Amygdala (tissue), 56 donors: ENCODE measurements at places on chromosomes 11 and 22.
A peak's percentile ranks its signal among the peaks of the same experiment; 100 is the strongest.

DNA sequence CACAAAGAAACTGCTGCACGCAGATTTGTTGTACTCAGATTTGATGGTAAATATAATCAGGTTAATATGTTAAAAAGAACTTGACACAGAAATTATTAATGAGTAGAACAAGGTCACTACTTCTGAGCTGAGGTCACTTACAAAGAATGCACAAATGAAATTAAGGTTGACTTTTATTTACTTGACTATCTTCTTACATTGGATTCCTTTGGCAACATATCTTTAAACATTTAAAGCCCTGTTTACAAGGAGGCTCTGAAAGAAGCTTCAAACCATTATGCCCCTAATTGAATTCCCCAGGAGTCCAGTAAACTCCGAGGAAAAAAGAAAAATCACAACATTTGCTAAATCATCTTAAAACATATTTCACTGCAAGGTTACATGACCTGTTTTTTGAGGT, 245.5 kb downstream of the SOX6 start:
- no peak for DNase-seq

DNA sequence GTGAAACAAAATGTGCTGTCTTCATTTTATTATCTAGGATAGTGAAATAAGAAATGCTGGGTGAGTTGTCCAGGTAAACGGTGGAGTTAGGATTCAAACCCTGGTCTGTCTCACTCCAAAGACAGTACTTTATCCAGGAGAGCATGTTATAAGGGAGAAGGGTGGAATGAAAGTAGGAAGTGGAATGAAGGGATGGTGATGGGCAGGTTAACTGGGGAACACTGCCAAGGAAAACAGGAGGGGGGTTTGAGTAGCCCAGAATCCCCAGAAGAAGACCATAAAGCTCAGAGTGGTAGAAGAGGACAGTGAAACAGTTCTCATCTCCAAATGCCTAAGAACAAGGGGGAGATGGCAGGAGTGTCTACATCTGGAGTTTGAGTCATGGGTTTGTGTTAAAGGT, 169.0 kb downstream of the BARX2 start:
- no peak for DNase-seq

- DNase-seq: no peak
Observed at GRCh38 chr22:25492841-25493734, 71.4 kb upstream of the GRK3 start.

GRCh38 chr11:62463121-62463542, 44.3 kb downstream of the SCGB1A1 start:
- DNase-seq: no peak

GRCh38 chr11:15216678-15217077, 102.0 kb downstream of the INSC start:
- DNase-seq: no peak

- no peak for DNase-seq
Observed at GRCh38 chr11:112017538-112017937, 7.7 kb upstream of the DLAT start.

DNA sequence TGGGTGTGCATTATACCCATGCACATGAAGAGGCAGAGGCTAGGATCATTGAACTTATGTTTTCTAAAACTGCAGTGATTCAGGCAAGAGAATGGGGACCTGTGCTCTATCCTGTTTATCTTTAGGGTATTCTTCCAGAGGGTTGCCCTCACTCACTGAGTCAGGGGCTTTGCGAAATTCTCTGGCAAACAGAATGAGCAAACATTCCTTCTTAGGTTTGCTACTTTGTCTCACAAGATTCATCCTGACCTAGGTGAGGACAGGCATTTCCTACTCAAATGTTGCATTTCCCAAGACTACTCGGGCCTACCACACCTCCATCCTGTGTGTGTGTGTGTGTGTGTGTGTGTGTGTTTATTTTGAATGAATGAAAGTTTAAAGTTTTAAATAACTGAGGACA, 2.7 kb upstream of the EIF3M start:
- no peak for DNase-seq

DNA sequence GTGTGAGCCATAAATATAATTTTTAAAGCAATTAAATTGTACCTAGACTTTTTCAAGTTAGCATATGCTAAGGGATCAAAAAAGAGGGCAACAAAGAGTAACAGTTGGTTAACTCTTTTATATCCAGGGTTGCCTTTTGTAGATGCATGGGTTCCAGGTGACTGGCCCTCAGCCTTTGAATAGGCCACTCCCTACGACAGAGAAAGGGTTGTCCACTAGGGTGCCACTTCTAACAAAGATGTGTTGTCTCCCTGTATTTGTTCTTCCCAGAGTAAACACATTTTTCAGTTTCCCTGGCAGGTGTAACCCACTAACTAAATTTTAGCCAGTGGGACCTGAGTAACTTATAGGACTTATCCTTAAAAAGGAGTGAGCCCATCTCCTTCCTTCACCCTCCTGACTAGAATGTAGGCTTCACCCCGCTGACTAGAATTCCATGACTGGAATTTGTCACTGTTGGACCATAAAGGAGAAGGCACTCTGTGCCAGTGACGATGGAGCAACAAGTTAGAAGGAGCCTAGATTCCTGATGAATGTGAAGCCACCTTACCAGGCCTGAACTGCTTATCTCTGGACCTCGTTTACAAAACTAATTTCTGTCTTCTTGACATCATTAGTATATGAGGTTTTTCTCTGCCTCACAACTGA, 16.6 kb downstream of the TUG1 start:
- no peak for DNase-seq

DNA sequence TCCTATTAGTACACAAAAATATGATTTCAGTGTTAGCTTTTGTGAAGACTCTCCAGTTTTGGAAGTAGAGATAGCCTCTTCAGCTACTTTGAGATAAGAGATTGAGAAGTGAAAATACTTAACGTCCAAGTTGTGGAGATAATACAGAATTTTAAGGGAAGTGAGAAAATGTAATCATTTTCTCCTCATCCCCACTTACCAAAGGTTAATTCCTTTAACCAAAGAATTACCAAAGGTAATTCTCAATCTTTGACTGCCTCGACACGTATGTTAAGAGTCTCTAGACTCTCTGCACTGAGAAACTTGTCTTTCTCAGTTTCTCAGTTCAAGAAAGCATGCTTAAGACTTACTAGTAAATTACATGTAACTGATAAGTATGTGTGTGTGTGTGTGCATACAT, 15.3 kb downstream of the C11orf54 start:
- DNase-seq: no peak

DNA sequence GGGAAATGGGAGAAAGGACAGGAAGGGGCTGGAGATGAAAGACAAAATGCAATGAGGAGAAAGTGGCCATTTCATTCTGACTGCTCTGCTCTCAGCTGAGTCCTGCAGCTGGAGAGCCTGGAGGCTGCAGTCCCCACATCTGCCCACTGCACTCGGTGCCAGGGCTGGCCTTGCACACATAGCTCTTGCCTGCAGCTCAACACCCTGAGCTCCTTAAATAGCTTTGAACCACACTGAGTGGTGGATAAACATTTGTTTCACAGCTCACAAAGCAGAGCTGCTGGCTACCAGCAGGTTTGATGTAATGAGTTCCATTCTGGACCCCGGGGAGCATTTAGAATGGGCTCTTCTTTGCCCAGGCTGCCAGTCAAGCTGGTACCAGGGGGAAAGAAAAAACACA, 426.1 kb upstream of the CADM1 start:
- DNase-seq: peak; percentile 27

GRCh38 chr11:99418927-99419720, 398.4 kb downstream of the CNTN5 start:
- DNase-seq: no peak

DNA sequence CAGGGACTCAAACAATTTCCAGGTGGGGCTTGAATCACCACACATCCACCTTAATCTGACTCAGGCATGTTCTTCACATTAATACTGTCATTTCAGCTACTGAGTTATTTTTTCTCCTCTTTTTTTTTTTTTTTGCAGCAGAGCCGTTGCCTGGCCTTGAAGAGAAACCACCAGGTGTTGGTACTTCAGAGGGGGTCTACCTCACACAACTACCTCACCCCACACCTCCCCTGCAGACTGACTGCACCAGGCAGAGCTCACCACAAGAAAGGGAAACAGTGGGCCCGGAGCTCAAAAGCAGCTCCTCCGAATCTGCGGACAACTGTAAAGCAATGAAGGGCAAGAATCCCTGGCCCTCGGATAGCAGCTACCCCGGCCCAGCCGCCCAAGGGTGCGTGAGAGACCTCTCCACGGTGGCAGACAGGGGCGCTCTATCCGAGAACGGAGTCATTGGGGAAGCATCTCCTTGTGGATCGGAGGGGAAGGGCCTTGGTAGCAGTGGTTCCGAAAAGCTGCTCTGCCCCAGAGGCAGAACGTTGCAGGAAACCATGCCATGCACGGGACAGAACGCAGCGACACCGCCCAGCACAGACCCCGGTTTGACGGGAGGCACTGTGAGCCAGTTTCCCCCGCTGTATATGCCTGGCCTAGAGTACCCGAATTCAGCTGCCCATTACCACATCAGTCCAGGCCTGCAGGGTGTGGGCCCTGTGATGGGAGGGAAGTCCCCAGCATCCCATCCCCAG, 15.1 kb upstream of the SLC25A18 start:
- no peak for DNase-seq

DNA sequence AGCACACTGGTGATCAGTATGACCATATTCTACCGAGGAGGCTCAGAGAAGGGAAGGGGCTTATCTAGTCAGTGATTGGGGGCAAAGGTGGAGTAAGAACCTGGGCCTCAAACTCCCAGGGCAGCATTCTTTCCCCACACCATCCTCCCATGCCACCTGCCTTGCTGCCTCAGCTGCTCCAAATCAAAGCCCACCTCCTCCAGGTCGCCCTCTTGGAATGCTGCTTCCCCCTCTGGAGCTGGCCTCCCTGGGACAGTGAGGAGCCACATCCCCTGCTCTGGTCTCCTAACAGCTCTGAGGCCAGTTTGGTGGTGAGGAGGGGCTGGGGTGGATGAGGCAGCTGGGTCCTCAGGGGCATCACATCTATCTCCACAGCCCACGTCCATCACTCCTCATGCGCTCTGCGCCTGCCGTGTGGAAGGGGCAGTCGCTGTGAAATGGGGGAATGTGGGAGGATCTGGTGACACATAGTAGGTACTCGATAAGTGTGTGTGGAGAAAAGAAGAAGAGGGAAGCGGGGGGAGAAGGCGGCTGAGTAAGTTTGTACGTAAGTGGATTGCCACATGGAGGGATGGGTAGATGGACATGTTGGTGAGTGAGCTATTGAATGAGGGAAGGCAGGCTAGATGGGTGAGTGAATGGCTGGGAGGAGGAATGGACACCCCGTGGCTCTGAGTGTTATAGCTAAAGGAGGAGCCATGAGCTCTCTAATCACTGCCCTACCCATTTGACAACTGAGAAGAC, 16.1 kb upstream of the ARHGEF17 start:
- DNase-seq: no peak

DNA sequence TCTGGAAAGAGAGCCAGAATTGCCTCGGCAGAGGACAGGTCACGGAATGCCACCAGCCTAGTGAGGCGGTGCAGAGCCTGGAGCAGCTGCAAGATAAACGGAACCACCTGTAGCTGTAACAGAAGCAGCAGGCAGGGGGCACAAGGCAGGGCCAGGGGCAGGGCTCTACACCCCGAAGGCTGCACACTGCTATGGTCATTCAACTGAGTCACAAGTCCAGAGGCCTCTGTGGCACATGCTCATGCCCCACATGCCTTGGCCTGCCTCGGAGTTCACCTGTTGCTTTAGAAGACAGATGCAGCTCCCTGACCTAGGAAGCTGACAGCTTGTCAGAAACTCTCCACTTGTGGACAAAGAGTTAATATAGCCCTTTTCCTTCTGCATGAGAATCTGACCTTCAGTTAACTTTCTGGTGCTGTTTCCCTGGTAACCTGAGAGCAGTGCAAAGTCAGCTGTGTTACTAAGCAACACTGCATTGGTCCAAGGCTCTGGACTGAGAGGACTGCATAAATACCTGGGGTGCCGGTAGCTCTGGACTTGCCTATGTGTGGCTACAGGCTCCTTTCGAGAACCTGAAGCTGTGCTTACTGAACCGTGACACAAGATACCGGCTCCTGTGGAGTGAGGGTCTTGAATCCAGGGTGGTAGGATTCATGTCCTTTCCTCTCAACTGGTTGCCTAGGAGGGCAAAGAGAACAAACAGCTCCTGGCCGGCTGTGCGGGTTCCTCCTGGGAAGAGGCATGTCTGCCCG, 10.5 kb downstream of the COMMD9 start:
- DNase-seq: no peak

DNA sequence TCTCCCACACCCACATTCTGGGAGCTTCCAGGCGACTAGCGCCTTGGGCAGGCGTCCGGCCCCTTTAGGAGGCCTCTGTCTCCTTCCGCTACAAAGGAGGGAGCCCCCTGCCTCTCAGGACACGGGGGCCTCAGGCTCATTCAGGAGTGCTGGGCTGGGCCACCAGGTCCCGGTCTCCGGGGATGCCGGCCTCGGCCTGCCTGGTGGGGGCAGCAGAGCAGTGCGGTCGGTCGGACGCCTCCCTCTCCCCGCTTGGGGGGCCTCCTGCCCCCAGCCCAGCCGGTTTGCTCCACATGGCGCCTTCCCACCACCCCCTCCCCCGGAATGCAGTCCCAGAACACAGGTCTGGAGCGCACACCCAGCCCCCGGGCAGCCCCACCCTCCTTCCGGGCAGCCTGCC, 21.9 kb downstream of the MRPL23 start:
- DNase-seq: no peak

- DNase-seq: no peak
Observed at GRCh38 chr11:34356913-34357700, 703 bp downstream of the ABTB2 start.

DNA sequence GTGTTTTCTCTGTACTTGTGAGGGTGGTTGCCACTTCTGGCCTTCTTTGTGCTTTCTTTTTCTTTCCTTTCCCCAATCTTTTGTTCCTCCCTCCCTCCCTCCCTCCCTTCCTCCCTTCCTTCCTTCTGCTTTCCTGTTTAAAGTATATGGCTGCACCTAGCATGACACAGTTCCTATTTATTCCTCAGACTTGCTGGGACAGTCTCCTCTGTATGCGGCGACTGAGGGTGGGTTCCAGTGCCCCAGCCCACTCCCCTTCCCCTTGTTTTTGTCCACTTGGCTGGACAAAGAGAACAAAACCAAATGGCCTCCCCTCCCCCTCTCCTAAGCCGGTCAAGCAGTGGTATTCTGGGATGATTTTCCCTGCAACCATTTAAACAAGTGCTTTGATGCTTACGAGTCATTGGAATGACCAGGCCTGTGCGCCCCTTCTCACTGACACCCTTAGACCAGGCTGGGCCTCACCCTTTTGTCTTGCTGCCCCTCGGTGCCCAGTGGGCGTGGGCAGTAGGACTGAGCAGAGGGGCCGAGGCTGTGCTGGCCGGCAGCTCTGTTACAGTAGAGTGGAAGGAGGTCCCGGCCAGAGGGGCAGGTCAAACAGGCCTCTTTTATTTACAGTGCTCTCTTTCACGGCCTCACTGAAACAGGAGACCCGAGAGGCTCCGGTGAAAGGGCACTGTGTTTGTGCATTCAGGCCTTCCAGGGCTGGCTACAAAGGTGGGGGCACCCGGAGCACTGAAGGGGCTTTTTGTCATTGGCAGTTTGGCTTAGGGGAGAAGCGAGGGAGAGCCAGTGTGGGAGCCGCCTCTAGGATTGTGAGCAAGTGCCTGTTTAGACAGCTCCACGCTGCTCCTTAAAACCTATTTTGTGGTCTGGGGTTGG, 32.2 kb downstream of the ZBTB16 start:
- no peak for DNase-seq

- no peak for DNase-seq
Observed at GRCh38 chr11:132904607-132905006, 627.7 kb downstream of the OPCML start.

GRCh38 chr11:34464591-34465051, 25.9 kb downstream of the CAT start:
- peak; percentile 2 for DNase-seq
